GM23248 (cell line): ENCODE measurements at places on chromosomes 6 and 20.
A peak's percentile ranks its signal among the peaks of the same experiment; 100 is the strongest.

DNA sequence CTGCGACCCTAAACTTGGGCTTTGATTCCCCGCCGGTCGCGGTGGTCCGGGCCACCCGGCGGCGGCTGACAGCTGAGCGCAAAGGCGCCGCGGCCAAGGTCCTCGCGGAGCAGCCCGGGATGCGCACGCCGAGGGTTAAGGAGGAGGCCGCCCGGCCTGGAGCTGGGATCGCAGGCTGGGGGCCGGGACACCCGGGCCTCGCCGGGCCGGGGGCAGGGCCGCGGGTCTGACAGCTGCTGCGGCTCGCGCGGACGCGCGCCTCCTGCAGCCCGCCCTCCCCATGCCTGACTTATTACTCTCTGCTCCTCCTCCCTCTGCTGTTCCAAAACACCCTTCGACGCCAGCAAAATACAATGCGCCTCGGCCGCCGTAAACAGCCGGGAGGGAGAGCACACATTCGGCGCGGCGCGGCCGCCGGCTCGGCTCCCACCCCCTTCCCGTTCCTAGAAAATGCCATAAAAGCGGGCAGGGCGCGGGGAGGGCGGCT lies 746 bp downstream of the BACH2 start:
- DNase-seq = peak; percentile 74

DNA sequence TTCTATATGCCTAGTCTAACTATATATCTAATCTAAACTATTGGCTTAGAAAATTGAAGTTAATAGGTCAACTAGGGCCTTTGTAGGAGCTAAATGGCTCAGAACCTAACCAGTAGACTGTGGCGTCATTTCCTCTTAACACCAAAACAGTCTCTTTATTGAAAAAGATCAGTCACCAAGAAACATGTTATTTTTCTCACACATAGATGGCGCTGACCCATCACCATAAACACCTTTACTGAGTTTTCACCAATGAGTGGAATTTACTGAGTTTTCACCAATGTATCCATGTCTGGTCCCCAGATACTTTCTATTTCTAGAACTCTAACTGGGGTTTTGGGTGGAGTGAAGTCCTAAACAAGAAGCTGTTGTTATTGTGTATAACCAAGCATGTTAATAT lies 636.0 kb downstream of the BCKDHB start:
- DNase-seq = peak; percentile 52

DNA sequence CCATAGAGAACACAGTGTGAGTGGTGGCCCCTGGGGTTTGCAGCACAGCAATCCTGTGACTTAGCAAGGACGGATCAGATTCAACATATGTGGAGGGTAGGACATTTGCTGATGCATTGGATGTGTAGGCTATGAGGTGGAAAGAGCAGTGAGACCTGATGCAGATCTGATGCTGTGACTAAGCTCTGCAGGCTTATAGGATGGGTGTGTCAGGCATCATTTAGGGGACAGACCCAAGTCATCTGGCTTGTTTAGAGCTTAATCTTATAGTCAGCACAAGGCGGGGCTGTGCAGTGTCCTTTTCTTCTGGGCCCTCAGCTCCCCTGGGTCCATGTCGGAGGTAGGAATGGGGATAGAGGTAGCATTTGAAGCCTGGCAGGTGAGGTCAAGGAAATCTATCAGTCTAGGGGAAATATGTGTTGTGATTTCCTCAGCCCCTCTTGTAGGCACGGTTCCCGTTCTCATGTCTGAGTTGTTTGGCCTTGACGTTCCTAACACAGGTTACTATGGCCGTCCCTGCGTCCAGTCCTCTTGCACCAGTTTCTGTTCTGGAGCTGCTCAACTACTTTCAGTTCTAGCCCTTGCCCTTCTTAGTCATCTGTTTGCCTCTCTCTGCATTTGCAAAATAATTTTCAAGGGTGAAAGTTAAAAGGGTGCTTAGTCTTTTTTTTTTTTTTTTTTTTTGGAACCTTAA lies 15.6 kb upstream of the MAPRE1 start:
- no peak for DNase-seq

GRCh38 chr6:63476302-63476701 lies 96.0 kb upstream of the LOC128125822 start:
- DNase-seq = no peak

- no peak for DNase-seq
Measured at GRCh38 chr6:146949425-146949824, 254.8 kb upstream of the STXBP5 start.

GRCh38 chr6:39769012-39769411 lies 23.2 kb upstream of the DAAM2 start:
- no peak for DNase-seq

DNA sequence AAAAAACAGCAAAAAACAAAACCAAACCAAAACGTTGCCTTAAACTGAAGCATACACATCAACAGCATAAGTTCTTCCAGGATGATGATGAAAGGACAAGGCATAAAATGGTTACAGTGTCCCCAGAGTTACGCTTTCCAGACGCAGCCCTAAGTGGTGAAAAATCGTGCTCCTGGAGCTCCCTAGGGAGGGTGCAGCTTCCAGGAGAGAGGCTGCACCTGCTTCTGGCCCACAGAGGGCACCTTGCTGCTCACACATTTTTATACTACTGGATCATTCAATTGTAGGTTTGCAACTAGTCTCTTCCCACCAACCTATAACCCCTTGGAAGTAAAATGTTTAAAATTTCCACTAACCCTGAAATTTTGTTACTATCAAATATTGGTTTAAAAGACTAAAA lies 115.0 kb downstream of the PRKN start:
- no peak for DNase-seq

DNA sequence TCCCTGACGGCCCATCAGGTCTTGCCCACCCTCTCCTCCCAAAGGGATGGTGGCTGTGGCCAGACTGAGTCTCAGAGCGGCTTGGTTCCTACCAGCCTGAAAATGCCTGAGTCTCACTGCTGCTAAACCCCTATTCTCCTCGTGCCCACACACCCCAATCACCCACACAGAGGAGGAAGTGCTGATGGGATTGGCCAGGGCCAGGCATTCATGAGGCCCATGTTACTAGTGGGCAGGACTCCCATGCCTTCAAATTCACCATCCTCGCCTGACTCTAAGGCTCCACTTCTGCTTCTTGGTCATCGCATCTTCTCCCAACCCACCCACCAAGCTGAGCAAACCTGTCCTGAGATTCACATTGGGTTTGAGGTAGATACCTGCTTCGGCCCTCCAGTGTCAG lies 80.1 kb upstream of the CST7 start:
- DNase-seq = no peak

DNA sequence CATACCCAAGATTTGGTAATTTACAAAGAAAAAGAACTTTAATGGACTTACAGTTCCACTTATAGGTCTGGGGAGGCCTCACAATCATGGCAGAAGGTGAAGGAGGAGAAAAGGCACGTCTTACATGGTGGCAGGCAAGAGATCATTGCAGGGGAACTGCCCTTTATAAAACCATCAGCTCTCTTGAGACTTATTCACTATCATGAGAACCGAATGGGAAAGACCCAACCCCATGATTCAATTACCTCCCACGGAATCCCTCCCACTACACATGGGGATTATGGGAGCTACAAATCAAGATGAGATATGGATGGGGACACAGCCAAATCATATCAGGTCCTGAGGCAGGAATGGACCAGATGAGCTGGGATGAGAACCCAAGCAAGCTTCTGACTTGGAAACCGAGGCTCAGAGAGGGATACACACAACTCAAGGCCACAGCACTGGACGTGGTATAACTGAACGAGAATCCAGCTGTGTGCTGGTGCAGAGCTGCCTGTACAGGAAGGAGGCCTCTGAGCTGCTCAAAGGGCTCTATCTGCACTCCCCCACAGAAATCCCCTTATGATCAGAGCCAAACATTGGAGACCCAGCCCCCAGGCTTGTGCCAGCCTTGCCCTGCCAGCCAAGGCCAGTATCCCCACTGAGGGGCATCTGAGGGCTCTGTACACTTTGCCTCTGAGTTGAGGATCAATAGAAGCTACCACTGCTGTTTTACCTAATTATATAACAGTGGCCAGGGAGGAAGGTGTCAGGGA lies 137.8 kb downstream of the CEBPB start:
- no peak for DNase-seq

- no peak for DNase-seq
Measured at GRCh38 chr6:82068721-82069120, 178.8 kb downstream of the IBTK start.

DNA sequence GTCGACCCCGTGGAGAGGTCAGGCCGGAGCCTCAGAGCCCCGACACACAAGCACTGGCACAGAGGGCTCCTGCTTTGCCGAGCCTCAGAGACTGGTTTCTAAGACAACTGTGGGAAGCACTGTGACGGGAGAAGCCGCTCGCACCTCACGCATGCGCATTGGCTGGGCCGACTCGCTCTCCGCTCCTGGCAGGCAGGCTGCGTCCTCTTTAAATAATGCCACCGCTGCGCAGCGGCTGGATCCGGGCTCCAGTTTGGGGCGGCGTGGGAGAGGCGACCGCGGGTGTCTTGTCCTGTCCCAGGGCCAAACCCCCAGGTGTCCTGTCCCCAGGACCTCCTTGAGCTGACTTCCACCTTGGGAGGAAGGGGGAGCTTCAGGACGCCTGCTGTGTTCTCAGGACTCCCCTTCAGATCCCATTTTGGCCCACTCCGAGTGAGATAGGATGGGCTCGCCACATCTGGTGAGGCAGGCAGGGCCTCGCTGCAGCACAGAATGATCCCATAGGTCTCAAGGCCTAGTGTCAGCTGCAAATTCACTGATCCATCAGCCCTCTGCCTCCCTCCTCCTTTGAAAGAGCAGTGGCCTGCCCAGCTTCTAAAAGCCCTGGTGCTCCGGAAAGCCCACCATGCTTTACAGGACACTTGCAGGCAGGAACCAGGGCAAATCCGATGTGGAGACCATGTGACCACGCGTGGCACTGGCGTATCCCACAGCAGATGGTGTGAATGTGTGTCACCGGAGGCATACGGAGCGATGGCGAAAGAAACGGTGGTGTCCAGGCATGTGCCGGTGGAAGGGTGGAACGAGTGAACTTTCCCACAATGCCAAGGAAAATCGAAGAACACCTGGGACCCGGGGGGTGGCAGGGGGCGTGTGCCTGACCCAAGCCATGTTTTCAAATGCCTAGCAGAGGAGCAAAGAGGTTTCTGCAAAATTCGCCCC lies 169.3 kb upstream of the ZNF337 start:
- DNase-seq = peak; percentile 85

- DNase-seq = no peak
Measured at GRCh38 chr6:153015094-153015640, 12.7 kb upstream of the MTRF1L start.

DNA sequence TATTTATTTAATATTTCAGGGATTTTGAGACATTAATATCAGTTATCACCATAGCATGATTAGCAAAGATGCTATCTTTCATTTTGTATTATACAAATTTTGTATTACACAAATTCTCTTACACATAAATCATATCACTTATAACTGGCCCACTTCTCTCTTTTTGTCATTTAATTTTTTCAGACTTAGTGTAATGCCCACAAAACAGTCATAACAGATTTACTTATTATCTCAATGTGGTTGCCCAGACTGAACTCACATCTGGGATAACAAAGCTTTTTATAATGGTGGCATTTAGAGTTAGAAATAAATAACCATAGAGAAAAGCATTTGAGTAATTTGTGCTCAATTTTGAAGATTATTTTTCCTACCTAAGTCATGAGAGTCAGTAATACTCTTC lies 148.3 kb downstream of the TFAP2B start:
- no peak for DNase-seq

DNA sequence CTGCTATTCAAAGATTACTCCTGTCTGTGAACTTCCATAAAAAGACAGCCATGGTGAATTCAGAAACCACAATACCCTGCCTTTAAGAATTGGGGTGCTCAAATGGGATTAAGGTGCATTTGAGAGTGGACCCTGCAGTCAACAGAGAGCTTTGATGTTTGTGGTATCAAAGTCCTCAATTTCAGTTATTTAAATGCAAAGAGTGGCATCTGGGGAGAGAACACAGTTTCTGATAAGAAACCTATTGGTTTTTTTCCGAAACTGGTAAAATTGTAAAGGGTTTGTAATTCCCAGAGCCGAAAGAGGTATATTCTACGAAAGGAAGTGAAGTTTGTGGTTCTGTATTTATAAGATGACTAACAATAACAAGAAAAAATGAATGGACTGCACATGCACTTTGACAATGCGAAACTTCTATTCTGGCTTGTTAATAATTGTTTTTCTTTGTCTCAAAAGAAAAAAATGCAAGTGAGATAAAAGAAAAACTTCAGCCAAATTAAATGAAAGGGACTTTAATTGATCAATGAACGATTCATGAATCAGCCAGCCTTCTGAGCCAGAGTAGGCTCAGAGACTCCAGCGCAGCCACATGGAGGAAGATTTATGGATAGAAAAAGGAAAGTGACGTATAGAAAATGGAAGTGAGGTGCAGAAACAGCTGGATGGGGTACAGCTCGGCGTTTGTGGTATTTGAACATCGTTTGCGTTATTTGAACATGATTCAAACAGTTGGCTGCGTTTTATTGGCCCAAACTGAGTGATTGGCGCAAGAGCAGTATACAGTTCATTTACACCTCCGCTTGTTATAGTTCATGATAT lies 70.5 kb upstream of the DUSP22 start:
- no peak for DNase-seq

DNA sequence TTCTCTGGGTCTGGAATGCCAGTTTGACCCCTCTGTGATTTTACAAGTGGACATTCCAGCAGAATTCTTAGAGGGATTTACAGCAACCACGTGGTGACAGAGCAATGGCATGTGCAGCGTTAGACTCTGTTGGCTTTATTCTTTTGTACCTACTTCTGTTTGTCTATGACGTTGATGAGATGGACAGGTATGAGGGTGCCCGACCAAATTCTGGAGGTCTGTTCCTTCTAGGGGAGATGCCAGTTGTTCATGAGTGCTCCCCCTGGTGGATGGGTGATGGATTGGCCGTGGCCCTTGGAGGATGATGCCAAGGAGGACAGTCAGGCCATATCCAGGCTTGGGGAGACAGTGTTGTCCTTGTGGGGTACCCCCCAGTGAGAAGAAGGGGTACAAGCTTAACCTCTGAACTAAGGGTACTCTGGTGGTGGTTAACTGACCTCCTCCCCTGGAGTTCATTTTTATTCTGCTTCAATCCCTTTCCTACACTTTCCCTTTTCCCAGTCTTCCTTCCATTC lies 198.6 kb downstream of the DTNBP1 start:
- no peak for DNase-seq

DNA sequence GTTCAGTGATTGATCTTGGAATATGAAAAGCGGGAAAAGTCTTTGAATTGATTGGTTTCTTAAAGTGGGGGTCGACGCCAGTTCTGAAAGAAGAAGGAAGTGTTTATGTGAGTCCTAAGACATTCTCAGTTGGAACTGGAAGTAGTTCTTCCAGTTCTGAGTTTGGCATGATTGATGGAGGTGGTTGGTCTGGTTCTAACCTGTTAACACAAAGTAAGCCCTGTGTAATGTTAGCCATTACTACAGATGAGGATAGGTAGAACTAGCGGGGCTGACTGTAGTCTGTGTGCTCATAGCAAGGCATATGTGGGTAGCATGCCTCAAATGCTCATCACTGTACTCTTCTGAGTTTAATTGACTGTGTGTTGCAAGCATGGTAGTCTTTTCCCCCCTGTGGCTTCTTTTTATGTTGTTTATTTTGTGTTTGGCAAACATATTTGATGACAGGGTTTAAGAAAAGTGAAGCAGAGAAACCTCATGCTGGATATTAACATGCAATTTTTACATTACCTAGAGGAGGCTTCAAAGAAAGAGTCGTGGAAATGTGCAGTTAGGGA lies 24.9 kb downstream of the CITED2 start:
- peak; percentile 32 for DNase-seq

GRCh38 chr6:136609873-136610706 lies 59.9 kb upstream of the MAP7 start:
- peak; percentile 98 for DNase-seq

GRCh38 chr6:26305641-26305969 lies 59.4 kb upstream of the BTN3A2 start:
- DNase-seq = no peak

- DNase-seq = peak; percentile 81
Measured at GRCh38 chr6:53492860-53493634, 51.9 kb downstream of the GCLC start.

GRCh38 chr20:914727-915498 lies 1.2 kb downstream of the ANGPT4 start:
- peak; percentile 43 for DNase-seq
